Natural killer cell (primary cell): ENCODE measurements at places on chromosomes 3 and 15.

GRCh38 chr3:118810499-118811035 is 224.1 kb downstream of the IGSF11 start:
- no peak for DNase-seq

- DNase-seq, result no peak
Measured at GRCh38 chr3:52314489-52314888, 1.6 kb upstream of the DNAH1 start.

DNA sequence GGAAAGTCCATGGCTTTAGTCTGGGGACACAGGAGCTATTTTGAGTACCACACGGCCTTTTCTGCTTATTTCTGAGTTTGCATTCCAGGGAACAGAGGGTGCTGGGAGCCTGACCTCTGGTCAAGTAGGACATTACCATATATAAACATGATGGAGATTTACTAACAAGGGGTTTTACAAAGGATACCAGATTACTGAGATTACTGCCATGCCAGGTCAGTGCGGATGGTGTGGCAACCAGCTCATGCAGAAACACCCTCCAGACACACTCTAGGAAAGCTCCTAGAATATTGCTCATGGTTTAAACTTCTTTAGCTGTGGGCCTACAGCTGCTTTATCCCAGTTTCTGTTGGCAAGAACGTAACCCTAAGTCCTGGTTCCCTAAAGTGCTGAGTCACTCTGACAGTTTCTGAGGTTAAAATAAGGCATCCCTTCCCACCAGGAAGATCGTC is 54.3 kb upstream of the AGTR1 start:
- no peak for DNase-seq

GRCh38 chr3:17602126-17602525 is 140.3 kb downstream of the TBC1D5 start:
- no peak for DNase-seq

DNA sequence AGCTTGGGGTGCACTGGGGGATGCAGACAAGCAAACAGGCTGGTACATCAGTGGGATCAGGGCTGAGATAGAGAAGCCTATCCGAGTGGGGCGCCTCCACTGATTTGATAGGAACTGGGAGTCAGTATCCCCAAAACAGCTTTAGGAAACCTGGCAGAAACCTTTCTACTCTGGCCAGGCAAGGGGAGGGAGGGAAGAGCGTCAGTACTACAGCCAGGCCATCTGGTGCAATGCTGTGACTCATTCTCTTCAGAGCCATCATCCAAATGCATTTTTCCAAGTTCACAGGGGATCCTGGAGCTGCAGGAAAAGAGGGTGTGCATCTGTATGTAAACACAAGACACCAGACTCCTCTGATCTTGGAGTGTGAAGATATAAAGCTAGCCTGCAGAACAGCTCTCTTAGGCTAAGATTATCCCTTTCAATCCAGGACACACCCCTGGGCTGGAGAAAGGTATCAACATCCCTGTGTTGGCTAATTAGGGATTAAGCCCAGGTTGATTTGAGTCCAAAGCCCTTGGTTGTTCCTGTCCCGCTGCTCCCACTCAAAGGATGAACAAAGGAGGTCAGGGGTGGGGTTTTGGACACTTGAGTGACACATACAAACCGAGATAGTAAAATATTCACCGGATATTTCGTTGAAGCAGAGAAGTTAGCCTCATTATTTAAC is 9.3 kb downstream of the GALNT15 start:
- no peak for DNase-seq

- DNase-seq, result no peak
Measured at GRCh38 chr3:181581656-181582055, 130.1 kb upstream of the SOX2 start.

DNA sequence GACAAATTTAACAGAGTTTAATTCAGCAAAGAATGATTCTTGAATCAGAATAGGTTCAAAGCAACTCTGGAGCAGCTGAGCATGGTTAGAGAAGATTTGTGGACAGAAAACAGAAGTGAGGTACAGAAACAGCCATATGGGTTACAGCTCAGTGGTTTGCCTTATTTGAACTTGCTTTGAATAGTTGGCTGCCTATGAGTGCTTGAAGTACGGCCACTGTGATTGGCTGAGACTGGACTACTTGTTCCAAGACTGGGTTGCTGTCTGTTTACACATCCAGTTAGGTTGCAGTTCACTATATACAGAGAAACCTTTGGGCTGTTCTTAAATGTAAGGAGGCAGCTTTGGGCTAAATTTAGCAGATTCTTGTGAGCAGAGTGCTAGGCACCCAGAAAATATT is 79.4 kb upstream of the CADPS start:
- no peak for DNase-seq

DNA sequence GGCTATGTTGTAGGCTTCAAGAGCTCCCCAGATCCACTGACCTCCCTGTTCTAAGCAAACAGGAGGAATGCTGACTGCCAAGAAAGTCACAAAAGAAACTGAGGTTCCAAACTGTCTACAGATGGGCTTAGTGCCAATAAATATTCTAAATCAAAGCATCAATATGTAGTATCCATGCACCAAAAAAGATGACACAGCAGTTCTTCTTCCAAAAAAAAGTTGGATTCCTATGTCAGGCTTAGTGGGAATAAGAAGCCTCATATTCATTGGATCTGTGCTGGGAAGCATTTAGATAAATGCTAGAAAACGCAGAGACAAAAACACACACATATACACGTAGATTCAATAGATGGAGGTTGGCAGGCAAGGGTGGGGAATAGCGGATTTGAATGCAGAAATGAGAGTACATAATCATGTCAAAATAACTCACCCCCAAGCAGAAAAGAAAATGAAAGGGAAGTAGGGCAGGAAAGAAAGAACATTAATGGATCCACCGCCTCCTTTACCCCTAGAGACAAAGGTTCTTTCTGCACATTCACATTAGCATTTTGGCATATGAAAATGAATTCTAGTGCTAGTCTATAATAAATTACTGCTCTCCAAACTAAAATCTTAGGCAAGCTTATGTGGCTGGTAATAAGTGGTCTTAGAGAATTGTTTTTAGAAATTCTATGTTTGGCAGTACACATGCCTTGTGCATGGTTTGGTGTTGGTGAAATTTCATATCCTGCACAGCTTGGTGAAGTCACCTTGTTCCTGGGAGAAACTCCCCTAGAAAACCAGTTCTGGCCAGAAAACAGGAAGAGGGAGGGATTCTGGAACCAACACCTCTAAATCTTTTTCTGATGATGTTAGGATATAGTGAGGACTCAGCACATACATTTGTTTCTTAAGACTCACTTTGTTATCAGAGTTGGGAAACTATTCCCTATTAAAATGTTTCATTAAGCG is 283.4 kb downstream of the LSAMP start:
- no peak for DNase-seq

- DNase-seq, result no peak
Measured at GRCh38 chr3:18442756-18443664, 17.9 kb upstream of the SATB1 start.

DNA sequence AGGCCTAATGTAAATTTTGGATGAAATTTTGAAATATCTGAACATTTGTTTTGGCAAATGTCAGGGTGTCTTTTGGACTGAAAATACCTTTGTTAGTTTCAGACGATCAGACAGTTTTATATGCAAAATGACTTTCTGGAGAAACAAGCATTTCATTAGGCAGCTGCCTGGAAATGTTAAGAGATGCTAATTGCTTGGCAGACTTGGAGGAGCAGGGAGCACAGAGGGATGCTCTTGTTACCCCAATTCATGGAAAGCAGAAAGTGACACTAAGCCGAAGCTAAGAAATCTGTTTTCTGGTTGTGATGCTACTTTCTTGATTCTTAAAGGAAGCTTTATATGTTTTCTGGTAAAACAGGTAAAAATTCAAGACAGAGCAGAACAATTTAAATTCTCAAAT is 204.3 kb upstream of the GBE1 start:
- DNase-seq, result no peak

- no peak for DNase-seq
Measured at GRCh38 chr3:2097641-2098191, 950 bp upstream of the CNTN4 start.

- DNase-seq, result no peak
Measured at GRCh38 chr3:11699083-11699427, 55.3 kb upstream of the VGLL4 start.

DNA sequence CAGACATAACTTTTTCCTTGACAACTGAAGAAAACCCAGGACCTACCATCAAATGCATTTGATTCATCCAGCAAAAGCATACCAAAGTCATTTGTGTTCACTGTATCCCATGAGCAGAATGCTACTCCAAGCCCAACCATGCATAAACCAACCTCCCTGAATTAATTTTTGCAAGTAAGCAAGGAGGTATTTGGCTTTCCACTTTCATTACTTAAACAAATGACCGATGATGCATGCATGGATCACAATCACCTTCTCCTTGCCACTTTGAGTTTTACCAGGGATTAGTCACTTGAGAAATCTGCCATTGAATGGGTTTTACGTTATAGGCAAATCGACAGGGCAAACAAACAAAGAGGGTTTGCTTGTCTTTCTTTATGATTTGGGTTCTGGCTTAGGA is 214.8 kb downstream of the FMN1 start:
- DNase-seq, result no peak

- DNase-seq, result no peak
Measured at GRCh38 chr3:125177746-125178145, 34.8 kb downstream of the SLC12A8 start.

GRCh38 chr3:74469151-74469550 is 145.3 kb downstream of the CNTN3 start:
- no peak for DNase-seq

- no peak for DNase-seq
Measured at GRCh38 chr3:122394173-122394572, 10.2 kb downstream of the FAM162A start.

DNA sequence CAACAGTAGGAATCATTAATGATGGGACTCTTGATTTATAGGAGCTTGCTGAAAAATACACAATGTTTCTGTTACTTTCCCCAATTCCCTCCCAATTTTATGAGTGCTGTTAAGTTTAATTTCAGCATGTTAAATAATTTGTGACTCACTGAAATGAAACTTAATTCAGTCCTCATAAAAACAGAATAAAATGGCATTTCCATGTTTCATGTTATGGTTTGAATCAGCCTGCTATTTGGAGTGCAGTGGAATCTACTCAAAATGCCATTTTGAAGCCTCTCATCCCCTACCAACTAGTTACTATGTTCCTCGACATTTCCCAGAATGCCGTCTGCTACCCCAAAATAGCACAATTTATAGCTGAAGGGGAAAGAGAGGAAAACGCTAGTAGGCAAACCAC is 237.5 kb downstream of the ADAMTS17 start:
- no peak for DNase-seq

DNA sequence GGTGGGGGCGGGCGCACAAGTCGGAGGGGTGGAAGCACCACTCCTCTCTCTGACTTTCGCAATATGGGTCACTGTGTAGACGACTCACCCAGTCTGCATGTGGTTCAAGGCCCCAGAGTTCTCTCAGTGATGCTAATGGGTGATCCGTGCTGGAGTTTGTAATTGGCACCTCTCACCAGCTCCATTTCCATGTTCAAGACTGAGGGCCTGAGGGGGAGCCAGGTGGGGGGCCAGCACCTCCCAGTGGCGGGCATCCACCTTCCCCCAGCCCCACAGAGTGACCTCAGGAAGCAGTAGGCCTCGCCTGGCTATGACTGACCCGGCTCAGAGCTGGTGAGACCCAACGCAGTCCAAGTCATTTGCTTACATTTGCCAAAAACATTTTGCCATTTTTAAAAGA is 230.0 kb upstream of the ST8SIA2 start:
- DNase-seq, result no peak

- DNase-seq, result no peak
Measured at GRCh38 chr3:65500398-65501306, 538.1 kb downstream of the MAGI1 start.

- DNase-seq, result no peak
Measured at GRCh38 chr15:32029409-32029861, 880 bp upstream of the CHRNA7 start.

GRCh38 chr3:12798559-12799179 is 2.2 kb downstream of the CAND2 start:
- no peak for DNase-seq

DNA sequence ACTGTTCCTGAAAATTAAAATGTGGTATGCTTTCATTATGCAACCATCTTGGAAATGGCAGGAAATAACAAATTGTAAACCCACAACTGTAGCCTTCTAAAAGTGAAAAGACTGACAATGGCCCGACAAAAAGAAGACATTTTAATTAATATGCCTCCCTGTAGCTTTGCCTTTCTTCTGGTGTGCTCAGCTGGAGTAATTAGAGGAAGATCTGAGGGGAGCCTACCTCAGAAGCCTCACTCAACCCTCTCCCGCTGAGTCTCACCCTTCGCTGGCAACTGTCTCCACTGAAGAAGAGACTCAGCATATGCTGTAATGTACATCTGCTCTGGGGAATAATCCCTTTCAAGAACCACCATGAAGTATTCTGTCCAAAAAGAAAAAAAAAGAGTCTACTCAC is 104.7 kb upstream of the SETMAR start:
- DNase-seq, result no peak

- no peak for DNase-seq
Measured at GRCh38 chr3:189702066-189702646, 71.0 kb downstream of the TP63 start.

DNA sequence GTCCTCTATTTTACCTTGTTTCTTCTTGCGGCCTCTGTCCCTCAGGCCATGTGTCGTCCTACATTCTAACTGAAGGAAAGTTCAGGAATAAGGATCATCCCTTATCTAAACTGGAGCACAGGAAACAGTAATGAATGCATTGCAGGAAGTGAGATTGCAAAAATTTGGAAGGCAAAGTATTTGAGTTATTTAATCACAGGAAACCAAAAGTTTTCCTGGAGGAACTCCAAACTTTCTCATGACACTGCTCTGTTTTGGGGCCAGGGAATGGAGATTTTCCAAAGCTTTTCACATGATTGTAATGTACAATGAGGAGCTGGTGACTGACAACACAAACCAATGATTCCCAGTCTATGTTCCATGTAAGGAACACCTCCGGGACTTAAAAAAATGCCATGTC is 57.8 kb upstream of the PLSCR4 start:
- no peak for DNase-seq

DNA sequence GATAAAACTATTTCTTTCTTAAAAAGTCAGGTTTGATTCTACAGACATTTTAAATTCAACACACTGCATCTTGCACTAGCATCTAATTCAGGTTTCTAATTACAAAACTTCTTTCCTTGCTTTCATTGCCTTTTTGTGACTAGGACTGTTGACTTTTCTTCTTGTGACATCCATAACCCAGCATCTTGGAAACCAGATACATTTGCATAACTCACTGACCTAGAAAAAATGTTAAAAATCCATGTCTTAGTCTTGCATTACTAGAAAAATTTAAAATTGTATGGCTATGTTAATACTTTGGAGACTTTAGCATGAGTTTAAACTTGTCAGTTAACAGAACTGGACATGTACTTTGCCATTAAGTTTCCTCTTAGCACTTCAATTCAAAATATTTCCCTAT is 72.7 kb downstream of the DTWD1 start:
- DNase-seq, result no peak

- DNase-seq, result no peak
Measured at GRCh38 chr3:108862865-108863798, 40.5 kb downstream of the TRAT1 start.
